ENCODE measurements at places on chromosomes 3 and 15.

DNA sequence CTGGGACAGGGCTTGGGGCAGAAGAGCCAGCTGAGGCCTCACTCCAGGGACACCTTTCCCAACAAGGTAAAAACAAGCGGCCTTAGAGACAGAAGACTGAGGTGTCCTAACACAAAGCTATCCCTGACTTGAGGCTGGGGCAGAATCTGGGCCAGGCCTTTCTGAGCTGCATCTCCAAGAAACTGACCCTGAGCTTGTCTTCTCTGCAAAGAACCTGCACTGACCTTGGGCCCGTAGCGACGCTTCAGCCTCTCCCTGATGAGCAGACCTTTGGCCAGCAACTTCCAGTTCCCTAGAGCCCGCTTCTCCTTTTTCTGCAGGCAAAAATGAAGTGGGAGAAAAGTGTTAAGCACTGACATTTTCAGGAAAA is 22.2 kb downstream of the TMEM43 start:
- DNase-seq, result no peak

- no peak for DNase-seq
These were observed 129.0 kb upstream of the SLC7A14 start for GRCh38 chr3:170714562-170715535.

GRCh38 chr3:188944108-188944507 is 227.7 kb upstream of the TPRG1 start:
- DNase-seq, result no peak

DNA sequence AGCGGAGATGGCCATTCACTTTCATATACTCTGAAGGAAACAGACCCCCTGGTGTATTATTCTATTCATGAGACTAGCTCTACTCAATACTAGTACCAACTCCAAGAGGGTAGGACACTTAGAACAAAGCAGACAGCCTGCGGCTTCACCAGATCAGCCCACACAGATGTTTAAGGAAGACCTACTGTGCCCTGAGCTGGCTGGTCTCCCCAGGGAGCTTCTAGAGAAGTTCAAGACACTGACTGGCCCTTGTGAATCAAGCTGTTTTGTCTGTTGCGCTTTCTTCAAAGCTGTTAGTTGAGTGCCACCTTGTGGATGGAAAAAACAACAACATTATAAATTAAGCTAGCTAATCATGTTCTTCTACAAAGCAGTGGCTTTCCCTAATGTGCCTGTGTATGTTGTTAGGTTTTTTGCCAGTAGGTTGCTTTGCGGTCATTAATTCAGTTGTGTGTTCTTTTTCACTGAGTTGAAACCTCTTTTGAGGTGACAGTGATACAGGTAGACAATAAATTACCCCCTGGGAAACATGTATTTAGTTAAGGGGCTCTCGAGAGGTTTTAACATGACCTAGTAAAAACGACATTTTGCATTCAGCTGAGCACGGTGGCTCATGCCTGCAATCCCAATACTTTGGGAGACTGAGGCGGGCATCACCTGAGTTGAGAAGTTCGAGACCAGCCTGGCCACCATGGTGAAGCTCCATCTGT is 64.2 kb upstream of the MYZAP start:
- DNase-seq, result peak; percentile 55

- no peak for DNase-seq
These were observed 66.5 kb downstream of the MRPL46 start for GRCh38 chr15:88400591-88401250.

DNA sequence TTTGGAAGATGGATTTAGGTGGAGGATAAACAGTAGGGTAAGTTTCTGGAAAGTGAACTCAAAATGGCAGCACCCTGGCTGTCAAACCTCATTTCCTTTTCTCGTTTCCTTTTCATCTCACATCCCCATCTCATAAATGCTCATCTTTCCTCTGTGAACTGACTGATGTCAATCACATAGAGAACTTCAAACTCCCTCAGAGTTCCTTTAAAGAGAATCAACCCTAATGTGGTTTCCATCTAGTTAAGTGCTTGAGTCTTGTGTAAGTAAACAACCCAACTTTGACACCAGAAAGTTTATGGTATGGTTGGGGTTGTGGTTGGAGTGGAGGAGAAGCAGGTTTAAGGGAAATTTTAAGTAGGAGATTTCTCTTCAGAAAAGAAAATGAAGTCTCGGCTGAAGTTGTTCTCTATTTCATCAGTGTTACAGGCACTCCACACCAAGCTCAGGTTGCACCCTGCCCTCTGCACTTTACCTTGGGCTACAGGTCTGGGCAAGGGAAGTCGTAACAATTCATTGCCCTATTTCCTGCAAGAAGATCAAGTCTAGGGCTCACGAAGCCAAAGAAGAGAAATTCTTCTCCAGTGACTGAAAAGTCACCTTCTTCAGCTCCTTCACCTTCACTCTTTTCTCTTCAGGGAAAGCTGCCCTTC is 34.4 kb upstream of the TNIK start:
- DNase-seq, result no peak

DNA sequence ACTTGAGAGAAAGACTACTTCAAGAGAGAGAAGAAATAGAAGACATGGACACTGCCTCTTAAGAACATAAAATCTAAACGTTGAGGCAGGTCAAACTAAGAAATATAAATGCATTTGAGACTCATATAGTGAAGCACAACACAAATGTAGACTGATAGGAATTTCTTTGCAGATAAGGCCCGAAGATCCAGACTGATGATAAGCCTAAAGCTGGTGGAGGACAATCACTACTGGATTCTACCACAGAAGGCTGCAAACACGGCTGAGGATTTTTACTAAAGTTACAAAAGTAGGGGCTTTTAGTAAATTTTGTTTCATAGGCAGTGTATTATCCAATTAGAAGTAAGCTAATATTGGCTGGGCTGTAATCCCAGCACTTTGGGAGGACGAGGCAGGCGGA is 278.3 kb downstream of the RAP2B start:
- no peak for DNase-seq

DNA sequence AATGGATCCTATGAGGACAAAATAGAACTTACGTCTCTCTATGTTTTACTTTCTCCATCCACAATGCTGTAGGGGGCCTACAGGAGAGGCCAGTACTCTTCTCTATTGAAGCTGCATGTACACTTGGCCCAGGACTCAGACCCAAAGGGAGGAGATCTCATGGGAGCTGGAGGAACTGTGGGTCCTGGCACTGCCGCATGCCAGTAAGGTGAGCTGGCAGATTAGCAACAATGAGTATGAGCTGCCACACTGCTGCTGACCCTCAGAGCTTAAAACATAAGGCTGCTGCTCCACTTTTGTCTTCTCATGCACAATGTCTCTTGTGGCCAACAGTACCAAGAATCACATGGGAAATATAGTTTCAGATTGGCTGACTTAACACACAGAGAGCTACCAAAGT is 57.8 kb upstream of the TBC1D5 start:
- DNase-seq, result no peak

DNA sequence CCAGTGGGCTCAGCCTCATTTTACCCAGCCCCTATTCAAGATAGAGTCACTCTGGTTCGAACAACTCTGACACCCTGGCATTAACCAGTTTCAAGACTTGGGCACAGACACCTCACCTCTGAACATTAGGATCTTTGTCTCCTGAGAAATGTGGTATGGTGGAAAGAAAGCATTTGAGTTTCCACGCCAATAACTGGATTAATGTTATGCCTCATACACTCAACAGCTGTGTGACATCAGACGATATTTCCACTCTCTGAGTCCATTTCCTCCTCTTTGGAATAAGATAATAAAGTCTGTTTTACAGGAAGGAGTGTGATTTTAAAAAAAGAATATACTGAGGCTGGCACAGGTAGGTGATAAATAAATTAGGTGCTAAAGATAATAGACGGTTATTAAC is 121.3 kb upstream of the CHL1 start:
- no peak for DNase-seq

DNA sequence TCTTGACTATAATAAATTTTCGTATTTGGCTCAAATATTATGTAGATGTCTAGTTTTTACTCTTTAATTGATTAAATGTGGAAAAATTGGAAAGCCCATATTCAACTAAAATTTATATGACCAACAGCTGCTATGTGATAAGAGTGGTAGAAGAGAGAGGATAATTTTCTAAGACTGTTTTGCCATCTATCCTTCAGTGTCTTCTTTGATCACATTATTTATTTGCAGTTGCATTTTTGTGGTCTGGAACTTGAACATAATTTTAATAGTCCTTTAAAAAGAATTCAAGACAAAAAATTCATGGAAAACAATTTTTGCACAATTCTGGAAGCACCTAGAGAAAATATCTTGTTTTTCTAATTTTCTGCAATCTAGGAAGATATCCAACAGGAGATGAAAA is 213.3 kb upstream of the THBS1 start:
- no peak for DNase-seq

- no peak for DNase-seq
These were observed 31.3 kb downstream of the EDEM1 start for GRCh38 chr3:5218815-5219214.

DNA sequence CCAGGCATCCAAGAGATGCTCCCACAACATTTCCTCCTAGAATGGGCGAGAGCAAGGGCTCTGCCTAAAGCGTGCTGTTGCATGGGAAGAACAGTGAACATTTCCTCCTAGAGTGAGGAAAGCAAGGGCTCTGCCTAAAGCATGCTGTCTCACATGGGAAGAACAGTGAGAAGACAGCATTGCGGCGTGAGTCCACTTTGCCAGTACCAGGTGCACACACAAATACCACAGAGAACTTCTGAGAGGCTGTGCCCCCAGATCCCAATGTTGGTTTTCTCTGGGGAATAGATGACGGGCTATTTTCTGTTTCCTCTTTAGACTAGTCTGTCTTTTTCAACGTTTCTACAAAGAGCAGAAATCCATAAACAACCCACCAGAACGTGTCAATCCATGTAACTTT is 142.9 kb downstream of the LRRK1 start:
- no peak for DNase-seq

DNA sequence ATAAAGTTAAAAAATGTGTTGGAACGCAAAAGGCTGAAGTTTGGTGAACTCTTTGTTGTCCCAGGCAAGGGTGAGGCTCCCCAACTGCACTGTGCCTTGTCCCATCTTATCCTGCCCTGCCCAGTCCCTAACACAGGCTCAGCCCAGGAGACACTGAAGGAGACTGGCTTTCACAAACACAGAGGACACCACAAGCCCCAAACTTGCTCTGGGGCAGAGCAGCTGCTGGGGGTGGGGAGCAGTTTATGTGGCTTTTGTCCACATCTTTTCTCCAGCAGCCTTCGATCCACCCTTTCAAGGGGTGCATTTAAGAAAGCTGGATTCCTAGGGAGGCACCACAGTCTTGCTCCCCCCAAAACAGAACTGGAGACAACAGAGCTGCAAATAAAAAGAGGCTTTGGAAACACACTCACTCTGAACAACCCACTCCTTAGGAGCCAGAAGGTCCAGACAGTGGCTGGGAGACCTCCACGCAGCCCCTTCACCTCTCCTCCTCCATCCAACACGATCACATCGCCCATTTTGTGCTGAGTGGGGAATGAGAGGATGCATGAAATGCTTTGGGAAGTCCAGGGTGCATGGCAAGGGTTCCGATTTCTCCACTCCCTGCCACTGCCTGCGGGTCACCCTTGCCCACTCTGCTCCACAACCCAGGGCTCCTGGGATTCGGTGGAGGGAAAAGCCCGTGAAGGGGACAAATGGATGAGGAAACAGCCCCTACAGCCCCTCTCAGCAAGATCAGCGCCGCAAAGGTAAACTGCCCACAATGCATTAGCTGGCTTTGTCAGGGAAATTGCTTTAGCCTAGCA is 260.5 kb upstream of the TLE3 start:
- no peak for DNase-seq

- DNase-seq, result no peak
These were observed 1.0 kb downstream of the NGRN start for GRCh38 chr15:90266485-90266884.

DNA sequence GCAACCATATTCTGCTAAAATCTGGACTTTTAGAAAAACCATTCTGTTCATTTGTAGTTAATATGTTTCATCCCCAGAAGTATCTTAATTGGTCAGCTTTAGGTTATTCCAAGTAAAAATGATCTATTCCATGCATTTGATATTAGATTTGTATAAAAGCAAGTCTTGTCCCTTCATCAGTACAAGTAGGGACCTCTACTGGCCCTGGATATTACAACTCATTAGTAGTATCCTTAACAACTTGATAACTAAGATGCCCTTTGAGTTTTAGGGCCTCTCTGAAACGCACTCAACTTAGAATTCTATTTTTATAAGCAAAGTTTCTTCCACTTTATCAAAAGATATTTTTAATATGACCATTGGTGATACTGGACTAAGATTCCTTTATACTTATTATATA is 25.3 kb upstream of the SELENOT start:
- DNase-seq, result no peak

DNA sequence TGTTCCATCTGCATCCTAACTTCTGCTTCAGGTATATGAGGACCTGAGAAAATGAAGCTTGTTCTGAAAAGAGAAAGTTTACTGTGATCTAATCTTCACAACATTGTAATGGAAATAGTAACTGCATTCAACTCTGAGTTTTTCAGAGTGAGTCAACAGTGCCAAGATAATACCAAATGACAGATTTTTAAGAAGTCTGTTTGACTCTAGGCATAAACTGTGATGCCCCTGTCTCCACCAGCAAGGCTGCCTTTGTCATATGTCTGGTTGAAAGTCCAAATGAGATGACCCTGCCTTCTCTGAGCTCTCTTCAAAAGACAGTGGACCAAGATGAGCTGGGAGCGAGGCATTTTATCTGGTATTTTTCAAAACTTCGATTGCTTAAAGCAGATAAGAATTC is 44.8 kb upstream of the B3GNT5 start:
- no peak for DNase-seq

DNA sequence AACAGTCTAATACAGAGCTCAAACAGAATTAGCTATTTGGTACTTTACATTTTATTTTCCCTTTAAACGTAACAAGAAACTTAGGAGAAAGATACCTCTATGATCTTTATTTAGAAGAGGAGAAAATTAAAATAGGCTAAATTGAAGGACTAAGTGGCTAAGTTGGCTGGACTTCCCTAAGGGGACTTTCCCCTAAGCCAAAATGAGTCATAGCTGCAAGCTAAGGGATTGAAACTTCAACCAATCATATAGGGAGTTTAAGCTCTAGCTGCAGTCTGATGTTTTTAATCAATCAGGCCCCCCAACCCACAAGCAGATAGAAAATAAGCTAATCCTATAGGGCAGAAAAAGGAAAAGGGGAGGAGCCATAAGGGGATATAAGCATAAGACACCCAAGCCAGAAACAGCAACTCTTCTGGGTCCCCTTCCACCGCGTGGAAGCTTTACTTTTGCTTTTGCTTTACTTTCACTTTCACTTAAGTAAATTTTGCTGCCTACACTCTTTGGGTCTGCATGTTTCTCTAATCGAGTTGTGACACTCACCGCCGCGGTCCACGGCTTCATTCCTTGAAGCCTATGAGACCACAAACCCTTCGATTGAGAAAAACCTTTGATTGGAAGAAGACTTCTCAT is 1108.5 kb upstream of the EPHA6 start:
- no peak for DNase-seq
